ENCODE measurements at places on chromosomes 2 and 18.

GRCh38 chr2:25743132-25743830, 69.9 kb upstream of the DTNB start:
- no peak for DNase-seq

DNA sequence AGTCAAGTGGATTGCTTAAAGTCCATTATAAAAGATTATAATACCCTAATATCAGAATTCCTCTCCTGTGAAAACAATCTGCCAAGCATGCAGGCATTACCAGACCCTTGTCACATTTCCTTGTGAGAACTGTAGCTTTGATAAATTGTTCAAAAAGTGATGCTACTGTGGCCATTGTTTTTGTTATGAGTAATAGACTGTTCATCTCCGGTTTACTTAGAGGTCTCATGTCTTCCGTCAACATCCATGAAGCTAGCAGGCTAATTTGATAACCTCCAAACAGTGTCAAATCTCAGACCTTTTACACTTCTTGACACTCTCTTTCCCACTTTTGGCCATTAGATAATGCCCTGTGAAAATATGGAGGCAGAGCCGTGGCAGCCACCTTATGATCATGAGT, 342.7 kb downstream of the CPS1 start:
- DNase-seq = no peak

- no peak for DNase-seq
Measured at GRCh38 chr2:203280428-203281064, 41.7 kb downstream of the CYP20A1 start.

GRCh38 chr2:182220335-182220734, 206.5 kb downstream of the PDE1A start:
- DNase-seq = no peak

- DNase-seq = no peak
Measured at GRCh38 chr2:37623406-37623805, 48.0 kb downstream of the CDC42EP3 start.

- DNase-seq = peak; percentile 5
Measured at GRCh38 chr2:186687807-186688211, 6.1 kb upstream of the FAM171B start.

DNA sequence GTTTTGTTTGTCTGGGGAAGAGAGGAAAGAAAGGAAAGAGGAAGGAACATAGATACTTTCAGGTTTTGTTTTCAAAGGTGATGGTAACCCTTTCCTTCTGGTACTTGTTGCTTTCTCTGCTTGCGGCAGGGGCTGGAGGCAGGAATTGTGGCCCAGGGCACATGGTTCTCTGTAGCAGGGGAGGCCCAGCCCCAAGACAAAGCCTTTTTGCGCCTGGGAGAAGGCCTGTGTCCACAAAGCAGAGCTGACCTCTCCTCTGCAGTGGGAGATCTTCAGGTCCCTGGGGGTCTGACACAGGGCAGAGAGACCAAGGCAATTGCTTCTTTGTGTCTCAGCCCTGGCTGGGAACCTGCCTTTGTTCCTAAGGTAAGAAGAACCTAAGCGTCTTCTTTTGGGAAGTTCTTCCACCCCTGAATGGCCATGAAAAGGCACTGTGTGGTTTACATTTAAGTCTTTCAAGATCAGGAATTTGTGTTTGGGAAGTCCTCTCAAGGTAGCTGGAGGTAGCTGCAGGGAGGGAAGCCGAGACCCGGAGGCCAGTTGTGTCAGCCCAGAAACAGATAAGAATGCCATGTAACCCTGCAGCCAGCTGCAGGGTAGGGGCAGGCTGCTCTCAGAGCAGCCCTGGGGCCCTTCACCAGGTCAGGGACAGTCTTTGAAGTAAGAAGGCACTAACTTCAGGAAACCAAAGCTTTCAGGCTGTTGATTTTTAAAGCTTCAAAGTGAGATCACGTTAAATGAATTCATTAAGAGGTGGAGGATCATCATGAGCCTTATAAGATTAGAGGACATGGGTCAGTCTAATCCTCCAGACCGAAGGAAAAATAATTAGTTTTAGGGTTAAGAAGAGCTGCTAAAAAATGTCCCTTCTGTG, 119.3 kb downstream of the STPG4 start:
- no peak for DNase-seq

GRCh38 chr2:123912171-123912570, 112.9 kb upstream of the CNTNAP5 start:
- DNase-seq = no peak

DNA sequence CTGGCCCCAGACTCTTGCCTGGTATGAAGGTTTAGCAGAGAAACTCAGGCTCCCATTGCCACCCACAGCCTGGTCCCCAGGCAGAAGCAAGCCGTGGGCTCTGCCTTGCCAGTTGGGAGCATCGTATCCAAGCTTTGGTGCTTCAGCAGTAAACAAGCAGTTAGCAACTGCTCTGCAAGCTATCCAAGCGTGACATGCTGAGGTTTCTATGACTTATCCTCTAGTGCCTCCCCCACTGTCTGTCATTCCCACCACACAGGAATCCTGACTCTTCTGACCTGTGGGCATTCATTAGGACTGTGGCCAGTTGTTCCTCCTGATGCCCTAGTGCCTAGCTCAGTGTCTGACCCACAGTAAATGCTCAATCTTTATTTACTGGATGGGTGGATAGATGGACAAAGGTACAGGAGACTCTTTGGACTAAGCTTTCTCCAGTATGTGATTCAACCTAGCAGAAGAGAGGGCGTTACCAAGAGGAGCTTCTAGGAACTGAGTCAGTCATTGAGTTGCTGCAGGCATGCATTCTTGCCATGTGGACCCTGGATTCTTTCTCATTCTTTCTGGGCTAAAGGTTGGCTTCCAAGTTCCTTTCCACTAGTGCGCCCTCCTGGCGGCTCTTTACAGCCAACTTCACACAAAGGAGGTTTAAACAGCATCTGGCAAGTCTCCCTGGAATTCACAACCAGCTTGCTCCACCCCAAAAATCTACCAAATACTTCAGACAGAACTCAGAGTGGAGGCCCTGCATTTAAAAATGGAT, 40.6 kb upstream of the MRPL19 start:
- DNase-seq = no peak

DNA sequence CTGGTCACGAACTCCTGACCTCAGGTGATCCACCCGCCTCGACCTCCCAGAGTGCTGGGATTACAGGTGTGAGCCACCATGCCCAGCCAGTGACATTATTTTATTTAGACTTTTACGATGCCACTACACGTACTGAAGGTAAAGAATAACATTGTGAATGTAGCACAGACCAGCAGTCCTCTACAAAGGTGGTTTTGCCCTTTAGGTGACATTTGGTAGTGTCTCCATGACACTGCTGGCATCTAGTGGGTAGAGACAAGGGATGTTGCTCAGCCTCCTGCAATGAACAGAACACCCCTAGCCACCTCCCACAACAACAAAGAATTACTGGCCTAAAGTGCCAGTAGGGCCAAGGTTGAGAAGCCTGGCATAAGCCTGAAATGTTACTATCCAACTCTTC, 69.5 kb downstream of the MYOM1 start:
- DNase-seq = no peak

- no peak for DNase-seq
Measured at GRCh38 chr2:8737571-8738175, 55.8 kb downstream of the ID2 start.

DNA sequence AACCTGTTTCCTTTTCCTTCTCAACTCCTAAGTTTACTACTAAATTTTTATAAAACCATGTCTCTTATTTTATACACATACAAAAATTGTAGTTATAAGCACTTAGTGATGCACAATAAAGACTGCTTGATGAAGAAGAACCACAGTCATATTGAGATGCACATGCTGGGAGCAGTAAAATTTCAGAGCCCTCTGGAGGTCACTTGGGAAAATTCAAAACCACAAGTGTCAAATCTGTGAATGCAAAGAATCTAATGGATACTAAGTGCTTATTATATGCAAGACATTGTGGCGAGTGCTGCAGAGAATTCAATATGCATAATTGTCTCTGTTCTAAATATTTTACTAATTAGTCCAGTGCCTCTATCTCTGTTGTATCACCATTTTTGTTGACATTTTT, 180.5 kb downstream of the VWC2L start:
- no peak for DNase-seq

DNA sequence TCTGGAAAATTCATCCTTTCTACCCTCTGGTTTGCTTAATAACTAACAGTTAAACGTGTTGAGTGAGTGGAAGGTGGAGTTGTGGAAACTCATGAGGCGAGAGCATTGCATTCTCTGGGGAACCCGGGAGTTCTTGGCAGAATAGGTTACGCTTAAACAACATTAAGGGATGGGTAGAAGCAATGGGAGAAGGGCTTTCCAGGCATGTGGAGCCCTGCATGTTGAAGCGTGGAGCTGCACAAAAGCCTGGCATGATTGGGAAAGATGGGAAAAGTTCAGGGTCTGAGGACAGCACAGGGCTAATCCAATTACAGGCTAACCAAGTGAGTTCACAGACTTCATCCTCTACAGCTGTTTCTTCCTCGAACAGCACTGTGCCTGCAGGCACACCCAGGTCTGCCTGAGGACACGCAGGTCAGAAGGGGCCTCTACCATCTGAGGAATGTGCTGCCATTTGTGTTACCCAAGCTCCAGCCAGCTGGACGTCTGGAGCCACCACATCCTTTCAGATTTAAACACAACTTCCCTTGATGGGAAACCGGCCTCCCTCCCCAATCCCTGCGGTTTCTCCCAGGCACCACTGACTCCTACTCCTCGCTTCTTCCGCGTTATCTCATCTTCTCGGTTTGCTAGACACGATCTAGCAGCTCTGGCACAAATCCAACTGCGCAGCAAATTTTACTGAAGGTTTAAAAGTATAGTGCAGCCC, 164.2 kb downstream of the ANTXR1 start:
- no peak for DNase-seq

GRCh38 chr2:226076529-226076928, 677.0 kb downstream of the NYAP2 start:
- DNase-seq = no peak

GRCh38 chr2:186558512-186559276, 31.2 kb upstream of the ITGAV start:
- no peak for DNase-seq

- DNase-seq = no peak
Measured at GRCh38 chr18:34729264-34729663, 19.2 kb downstream of the DTNA start.

GRCh38 chr2:147711031-147711430, 133.8 kb upstream of the ACVR2A start:
- no peak for DNase-seq

DNA sequence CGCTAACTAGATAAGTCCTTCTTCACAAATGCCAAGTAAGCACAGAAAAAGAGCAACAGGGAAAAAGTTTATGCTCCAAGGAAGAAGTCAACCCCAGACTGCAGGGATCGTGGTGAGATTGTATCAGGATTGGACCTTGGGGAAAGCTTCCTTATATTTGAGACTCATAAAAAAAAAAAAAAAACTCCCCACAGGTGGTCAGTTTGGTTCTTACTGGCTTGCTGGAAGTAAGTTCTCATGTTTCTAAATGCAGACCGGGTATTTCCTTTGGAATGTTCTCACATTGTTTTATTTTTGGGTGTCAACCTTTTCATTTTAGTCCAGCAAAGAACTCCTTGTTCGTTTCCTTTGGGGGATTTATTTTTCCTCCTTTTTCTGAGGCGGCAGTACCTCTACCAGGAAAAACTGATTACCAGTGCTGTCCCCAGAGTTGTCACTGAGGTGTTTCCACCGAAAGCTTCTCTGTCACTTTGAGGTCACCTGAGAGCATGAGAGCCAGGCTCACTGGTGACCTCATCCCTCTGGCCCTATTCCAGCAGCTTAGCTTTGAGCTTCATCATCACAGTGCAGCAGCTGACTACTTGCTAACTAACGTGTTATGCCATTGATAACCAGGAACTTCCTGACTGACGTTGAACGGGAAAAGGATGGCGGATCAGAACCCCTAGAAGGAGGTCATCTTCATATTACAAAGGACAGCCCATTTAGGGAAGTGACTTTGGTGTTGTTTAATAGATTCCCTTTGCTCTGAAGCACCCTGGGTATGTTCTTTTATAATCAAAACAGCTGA, 16.8 kb upstream of the ATP8B1 start:
- no peak for DNase-seq

DNA sequence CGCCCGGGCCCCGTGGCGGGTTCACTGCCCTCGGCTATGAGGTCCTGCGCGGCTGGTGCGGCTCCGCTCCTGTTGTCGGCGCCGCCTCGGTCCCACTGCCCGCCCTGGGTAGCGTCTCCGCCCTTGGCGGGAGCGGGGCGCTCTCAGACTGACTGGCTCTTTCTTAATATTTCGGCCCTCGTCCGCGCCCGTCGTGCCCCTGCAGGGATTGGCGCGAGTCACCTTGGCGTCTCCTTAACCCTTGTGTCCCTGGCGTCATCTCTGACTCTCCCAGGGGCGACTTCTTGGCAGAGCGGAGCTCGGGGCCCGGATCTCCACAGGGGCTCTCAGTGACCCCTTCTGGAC, 1.3 kb downstream of the PTMA start:
- no peak for DNase-seq

DNA sequence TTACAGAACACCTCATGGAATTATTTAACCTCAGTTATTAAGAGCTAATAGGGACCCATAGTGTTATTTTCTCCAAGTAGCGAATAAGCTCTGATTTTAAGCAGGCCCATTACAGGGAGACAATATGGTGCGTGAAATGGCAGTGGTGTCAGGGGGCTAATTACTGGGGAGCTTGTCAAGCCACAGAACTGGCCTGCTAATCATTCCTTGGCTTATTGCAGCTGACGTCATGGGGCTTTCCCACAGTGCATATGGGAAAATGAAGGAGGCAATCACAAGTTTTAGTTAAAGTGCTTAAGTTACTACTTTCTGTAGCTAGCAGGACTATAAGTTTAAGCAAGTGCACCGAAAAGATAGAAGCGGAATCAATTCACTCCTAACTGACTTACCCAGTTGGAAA, 262.5 kb downstream of the TGIF1 start:
- no peak for DNase-seq

- DNase-seq = no peak
Measured at GRCh38 chr18:303011-303410, 35.2 kb upstream of the THOC1 start.

DNA sequence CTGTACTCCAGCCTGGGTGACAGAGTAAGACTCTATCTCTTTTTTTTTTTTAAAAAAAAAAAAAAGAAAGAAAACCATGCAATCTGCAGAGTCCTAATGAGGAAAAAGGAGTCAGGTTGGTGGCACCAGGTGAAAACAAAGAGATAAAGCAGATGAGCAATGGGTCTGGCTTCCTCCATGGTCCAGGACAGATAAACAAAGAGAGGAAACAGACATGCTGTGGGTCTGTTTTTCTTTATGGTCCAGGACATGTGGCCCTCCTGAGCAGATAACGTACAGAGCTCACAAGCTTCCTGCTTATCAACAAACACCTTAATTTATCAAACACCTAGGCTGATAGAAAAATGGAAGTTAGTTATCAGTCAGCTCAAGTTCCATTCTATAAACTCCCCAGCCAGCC, 24.4 kb upstream of the TUBB6 start:
- no peak for DNase-seq

DNA sequence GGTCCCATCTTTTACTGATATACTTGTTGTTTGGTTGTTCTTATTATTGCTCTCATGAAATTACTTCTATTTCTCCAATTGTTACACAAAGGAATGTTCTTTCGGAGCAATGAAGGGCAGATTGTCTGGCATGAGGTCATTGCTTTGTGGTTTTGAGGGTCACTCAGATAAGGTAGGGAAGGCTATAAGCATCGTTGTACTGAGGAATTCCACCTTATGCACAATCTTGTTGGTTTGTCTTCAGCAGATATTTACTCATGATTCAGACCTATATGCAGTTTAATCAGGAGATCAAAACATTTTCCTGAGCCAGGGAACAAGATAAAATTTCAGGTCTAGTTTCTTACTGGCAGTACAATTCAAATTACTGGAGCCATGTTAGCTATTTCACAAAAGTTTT, 163.0 kb upstream of the SPHKAP start:
- no peak for DNase-seq

GRCh38 chr2:80149991-80150390, 154.6 kb downstream of the LRRTM1 start:
- no peak for DNase-seq
